Left colon (tissue), 2 donors: ENCODE measurements at places on chromosomes 2 and 18. TPM values are rescaled to one million over a fixed set of nuclear protein-coding genes. Genes with fewer than 3 reads are reported as not detected.

DNA sequence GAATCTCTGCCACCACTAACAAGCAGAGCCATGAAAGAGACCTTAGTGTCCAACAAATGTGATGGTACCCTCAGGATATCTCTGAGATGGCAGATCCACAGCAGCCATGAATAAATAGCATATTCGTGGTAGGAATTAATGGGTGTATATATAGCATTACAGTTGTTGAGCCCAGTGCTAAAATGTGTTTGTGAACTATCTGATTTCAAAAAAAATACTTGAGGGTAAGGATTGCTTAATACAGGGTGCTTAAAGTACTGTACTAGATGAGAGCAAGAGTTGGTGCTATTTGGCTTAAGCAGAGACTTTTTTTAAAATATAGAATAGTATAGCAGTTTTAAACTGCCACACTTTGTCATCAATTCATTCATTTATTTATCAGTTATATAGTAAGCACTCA lies 101.5 kb upstream of the GALNT5 start:
- DNase-seq, result no peak

Gene UPP2
- not detected for total RNA-seq

Gene DYNC1I2
- 111 TPM for total RNA-seq

GRCh38 chr2:187775196-187775595 lies 221.0 kb upstream of the TFPI start:
- no peak for DNase-seq

GRCh38 chr2:19669559-19669958 lies 232.2 kb downstream of the TTC32 start:
- no peak for DNase-seq

DNA sequence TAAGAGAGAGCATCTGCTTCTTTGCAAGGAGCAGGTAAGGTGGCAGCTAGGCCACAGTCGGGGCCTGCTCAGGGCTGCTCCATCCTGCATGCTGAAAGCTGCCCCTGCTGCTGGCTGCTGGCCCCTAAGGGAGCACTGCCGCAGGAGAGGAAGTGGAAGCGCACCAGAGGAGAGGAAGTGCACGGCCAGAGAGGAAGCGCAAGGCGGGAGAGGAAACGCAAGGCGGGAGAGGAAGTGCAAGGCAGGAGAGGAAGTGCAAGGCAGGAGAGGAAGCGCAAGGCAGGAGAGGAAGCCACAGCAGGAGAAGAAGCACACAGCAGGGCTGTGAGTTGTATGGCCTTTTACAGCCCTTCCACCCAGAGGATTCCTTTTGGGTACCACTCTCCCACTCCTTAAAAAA lies 539.0 kb upstream of the TNP1 start:
- no peak for DNase-seq

Gene TRMT61B
- total RNA-seq, result 8.3 TPM

Gene NEU2
- total RNA-seq, result not detected

GRCh38 chr2:231227310-231228162 lies 29.1 kb downstream of the ARMC9 start:
- peak; percentile 72 for DNase-seq

Gene CXCR4
- 5.8 TPM for total RNA-seq

GRCh38 chr2:13508671-13509070 lies 791.9 kb downstream of the TRIB2 start:
- no peak for DNase-seq

Gene ANTXR1
- 13.8 TPM for total RNA-seq

- DNase-seq, result no peak
Measured at GRCh38 chr2:163248376-163249253, 410.0 kb upstream of the KCNH7 start.

DNA sequence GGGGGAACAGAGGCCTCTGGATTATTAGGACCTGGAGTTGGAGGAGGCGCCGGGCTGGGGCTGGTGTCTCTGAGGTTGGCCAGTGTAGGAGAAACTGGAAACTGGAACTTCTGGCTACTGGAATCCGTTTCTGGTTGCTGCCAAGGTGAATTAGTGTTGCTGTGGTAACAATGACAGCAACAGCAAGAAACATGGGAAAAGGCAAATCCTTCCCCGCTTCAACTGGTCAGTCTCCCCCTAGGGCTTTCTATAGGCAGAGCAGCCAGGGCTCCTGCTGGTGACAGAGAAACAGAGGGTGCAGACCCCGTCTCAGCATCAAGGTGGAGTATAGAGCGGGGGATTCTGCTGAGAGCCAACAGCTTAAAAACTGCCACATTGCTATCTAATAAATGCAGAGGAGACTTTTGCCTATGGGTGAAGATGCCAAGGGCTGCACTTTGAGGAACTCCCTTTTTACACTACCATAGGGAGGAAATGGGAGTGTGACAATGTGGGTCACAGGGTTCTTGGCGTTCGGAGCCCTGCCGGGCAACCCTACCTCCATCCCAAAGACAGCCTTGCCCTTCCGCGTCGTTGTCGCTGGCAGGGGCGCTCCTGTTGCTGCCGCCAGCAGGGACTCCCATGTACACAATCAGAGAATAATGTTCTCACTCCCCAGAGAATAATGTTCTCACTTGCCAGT lies 81.4 kb upstream of the CABLES1 start:
- DNase-seq, result no peak

Gene PLEK
- total RNA-seq, result 2.6 TPM

DNA sequence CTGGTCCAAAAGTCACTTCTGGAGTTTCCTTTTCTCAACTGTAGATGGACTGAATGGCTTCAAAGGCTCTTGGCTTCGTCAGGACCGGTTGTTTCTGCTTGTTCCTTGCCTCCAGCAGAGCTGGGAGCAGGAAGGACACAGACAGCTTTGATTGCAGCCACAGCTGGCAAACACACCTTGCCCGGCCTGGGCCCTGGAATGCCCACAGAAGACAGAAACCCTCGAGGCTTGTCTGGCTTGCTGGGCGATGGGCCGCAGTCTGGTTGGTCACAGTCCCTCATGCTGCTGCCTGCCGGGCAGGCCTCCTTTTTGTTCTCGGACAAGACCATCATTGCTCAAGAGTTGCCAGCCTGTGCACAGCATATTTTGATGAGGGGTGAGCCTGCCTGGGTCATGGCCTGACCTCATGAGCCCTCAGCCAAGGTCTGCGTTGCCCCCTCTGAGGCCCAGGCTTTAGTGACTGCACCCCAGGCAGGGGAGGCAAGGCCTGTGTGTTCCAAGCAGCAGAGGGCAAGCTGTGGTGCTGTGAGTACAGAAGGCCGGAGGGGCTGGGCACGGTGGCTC lies 37.8 kb downstream of the ATP6V1C2 start:
- peak; percentile 53 for DNase-seq

GRCh38 chr2:145820651-145821050 lies 1300.7 kb upstream of the ZEB2 start:
- no peak for DNase-seq

DNA sequence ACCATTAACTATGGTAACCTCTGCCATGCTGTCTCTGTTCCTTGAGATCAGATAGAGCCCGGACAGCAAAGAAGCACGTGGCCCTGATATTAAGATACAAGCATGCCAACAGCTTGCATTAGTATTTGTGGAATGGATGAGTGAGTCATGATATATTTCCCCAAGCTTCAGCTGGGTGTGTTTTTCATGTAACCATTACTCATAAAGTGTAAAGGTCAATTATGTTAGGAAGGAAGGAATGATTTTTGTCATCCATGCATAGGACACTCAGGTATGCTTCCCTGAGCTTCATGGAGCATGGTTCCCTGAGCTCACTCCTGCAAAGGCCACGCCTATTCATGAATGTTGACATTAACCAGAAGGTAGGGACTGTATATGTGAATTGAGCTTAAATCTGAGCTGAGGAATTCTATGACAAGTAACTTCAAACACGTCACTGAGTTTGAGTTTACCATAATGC lies 74.6 kb downstream of the ARL4C start:
- peak; percentile 49 for DNase-seq

Gene MAPRE3
- 31.4 TPM for total RNA-seq

GRCh38 chr2:12059616-12060441 lies 313.4 kb downstream of the LPIN1 start:
- no peak for DNase-seq

DNA sequence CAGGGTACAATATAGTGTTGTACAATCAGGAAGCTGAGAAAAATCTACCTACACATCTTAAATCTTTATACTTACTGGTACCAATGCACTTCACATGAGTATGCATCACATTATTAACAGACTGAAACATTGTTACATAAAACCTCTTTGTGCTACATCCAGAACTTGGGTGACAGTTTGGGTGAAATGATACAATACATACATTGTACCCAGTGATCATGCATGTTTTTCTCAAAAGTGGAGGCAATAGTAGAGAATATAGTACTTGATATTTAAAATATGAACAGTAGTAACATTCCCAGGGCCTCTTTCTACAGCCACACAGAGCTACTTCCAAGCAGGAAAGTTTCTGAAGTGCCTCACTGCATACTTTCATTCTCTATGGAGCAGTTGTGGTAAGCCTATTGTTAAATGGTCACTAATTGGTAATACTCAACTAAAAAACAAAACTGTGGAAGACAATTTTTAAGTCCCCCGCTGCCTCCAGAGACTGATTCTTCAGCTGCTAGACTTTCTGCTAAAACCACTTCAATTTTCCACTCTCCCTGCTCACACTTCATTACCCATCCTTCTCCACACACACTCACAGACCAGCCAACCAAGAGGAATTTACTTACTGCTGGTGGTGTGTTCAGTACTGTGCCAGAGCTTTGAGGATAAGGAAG lies 22.9 kb upstream of the GRB14 start:
- DNase-seq, result no peak

Gene SLC4A3
- 0.24 TPM for total RNA-seq

- no peak for DNase-seq
Measured at GRCh38 chr2:234476766-234477165, 20.1 kb downstream of the ARL4C start.

Gene REG1A
- total RNA-seq, result not detected

Gene FAM110C
- 32.0 TPM for total RNA-seq

Gene SERPINB13
- not detected for total RNA-seq

GRCh38 chr18:382423-382984 lies 114.7 kb upstream of the THOC1 start:
- no peak for DNase-seq
